ENCODE measurements at places on chromosomes 16 and 17.

- no peak for DNase-seq
Observed at GRCh38 chr16:86528061-86528929, 18.0 kb downstream of the FOXF1 start.

DNA sequence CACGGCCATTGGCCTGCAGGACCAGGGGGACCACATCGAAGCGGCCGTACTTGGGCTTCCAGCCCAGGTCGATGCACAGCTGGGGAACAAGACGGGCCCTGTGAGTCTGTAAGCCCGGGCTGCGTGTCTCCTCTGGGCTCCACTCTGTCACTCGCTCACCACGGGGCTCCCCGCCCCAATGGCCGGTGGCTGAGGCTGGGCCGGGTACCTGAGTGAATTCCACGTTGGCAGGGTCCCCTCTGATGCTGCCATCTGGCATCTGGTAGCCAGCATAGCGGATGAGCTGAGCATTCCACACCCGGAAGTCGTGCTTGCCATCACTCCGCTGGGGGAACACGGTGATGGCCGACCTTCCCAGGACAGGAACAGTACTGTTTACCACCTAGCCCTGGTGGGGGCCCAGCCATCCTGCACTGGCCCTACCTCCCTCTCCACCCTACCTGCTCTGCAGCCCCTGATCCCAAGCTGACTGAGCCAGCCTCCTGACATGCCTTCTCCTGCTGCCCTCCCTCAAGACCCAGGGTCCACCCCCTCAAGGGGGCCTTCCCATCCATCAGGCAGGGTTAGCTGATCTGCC is 19.4 kb downstream of the NOS2 start:
- no peak for DNase-seq

DNA sequence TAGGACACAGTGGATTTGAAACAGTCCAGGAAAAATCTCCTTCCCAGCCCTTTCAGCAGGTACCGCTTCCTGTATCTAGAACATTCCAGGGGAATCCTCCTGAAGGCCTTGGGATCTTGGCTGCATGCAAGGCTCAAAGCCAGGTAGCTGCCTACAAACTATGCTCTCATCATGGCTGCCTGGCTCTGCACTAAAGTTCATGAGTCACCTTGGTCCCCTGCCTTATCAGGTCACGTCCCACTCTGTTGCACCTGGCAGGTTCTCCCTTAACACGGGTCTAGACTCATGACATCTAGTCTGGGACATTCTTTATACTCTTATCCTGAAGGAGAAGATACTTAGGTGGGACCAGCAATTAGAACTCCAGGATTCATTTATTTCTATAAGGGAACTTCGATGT is 15.8 kb downstream of the FA2H start:
- no peak for DNase-seq

DNA sequence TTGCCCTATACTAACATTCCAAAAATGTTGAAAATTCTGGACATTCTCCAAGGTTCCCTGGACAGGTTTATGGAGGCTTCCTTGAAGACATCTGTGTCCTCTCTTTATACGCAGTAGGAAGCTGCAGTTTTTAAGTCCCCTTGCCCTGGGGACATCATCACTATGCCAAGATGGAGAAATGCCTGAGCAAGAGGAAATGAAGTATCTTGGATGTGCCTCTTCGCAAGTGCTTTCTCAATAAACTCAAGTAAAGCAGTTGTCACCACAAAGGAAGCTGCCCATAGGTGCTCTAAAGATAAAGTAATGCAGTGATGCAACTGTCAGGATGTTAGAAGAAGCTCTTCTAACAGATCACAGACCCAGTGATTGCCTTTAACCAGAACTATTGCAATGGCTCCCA is 71.0 kb downstream of the CDYL2 start:
- DNase-seq: no peak

DNA sequence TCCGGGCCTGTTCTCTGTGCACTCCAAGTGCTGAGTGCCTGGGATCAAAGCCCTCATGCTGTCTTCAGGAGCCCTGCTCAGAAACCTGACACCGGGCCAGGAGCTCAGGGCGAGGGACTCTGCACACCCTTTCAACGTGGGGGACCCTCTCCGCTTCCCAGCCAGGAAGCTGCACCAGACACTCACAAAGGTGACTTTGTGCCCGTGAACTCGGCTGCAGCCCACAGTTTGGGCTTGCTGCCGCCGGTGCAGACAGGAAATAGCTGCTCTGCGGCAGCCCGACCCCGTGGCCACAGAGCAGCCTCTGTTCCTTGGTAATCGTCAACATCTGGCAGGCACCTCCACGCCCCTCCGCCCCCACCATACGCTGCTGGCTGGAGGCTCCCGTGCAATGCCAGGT is 93.4 kb upstream of the METRNL start:
- peak; percentile 43 for DNase-seq

DNA sequence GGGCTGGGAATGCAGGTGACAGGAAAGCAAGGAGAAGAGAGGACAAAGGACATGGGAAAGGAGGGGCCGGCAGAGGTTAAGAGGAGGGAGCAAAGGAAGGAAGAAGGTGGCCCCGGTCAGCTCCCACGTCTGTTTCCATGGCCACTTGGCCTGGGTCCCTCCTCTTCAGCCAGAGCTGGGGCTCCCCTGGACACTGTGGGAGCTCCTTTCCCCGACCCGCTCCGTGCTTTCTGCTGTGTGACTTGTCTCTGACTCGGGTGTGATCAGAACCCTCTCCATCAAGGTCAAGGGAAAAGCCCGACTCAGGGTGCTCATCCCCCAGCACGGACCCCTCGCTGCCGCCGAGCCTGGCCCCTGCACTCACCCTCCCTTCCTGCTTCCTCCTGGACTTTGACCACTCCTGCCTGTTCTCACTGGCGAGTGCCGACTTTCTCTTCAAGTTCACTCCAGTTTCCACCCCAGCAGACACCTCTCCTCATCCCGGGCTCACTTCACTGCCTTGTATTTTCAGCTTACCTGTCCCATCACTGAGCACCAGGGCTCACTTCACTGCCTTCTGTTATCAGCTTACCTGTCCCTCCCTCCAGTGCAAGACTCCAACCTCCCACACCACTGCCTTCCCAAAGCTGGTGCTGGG is 61.2 kb downstream of the MEAK7 start:
- no peak for DNase-seq

All from SK-N-DZ (cell line).